A549 treated with Mapracorat at 1 μM for 4 hours (cell line): ENCODE measurements at places on chromosomes 7 and 10. TPM values are rescaled to one million over a fixed set of nuclear protein-coding genes. Genes with fewer than 3 reads are reported as not detected.

NAT16 gene
- 0.15 to 0.20 TPM (median 0.15 TPM) in 5 replicates for total RNA-seq

FBXW4 gene
- 17.1 to 25.0 TPM (median 20.9 TPM) in 5 replicates for total RNA-seq

AMPH gene
- 0.05 to 0.13 TPM (median 0.11 TPM) in 4 of 5 replicates, not detected in the other for total RNA-seq

JAKMIP3 gene
- total RNA-seq: 0.95 to 1.2 TPM (median 1.1 TPM) in 5 replicates

KEL gene
- not detected in 5 replicates for total RNA-seq

GPR26 gene
- total RNA-seq: not detected in 5 replicates
